ENCODE measurements at places on chromosomes 11 and 22.

GRCh38 chr11:15923183-15923582 lies 433.2 kb downstream of the SOX6 start:
- no peak for DNase-seq

DNA sequence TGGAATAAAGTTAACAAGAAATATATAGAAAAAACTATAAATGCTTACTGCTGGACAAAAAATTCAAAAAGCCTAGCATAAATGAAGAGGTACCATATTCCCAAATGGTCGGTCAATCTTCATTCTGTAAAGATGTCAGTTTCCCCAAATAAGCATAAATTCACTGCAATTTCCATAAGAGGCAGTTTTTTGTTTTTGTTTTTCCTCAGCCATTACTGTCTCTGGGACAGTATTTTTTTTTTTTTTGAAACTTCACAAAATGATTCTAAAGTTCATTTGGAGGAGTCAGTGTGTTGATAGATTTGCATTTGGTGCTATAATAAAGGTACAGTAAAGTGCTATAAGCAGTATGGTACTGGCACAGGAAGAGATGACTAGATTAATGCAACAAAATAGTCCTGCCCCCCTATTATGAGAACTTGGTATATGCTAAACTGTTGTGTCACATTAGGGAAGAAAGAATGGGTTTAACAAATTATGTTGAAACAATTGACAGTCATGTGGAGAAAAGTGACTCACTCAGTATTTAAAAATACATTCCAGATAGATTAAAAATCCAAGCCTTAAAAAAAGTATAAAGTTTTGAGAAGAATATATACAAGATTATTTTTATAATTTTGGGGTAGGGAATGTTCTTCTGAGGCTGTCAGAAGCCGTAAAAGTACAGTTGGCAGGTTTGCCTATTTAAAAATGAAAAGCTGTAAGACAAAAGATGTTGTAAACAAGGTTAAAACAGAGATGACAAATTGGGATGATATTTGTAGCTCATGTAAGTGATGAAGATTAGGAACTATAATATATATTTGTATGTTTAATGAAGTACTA lies 2.6 kb upstream of the FTH1 start:
- no peak for DNase-seq

DNA sequence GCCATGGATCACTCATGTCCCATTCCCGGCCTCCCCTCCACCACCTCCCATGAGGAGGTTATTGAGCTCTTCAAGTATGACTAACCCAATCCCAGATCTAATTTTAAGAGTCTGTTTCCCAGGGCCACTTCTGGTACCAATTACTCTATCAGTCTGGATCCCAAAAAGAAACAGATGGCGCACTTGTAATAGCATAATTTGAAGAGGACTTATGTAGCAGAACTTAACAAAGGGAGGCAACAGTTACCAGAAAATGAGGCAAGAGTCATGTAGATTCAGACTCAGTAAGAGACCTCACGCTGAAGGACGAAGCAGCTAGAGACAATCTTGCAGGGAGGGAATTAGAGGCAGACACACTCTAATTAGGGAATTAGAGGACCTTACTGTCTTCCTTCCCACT lies 46.9 kb downstream of the DDX6 start:
- no peak for DNase-seq

DNA sequence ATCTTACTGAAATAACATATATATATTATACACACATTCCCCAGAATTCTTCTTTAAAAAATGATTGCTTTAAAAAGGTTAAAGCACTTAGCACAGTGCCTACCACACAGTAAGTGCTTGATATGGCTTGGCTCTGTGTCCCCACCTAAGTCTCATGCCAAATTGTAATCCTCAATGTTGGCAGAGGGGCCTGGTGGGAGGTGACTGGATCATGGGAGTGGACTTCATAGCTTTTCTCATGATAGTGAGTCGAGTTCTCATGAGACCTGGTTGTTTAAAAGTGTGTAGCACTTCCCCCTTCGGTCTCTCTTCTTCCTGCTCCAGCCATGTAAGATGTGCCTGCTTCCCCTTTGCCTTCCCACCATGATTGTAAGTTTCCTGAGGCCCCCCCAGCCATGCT lies 6.2 kb downstream of the CRYAB start:
- DNase-seq: no peak

DNA sequence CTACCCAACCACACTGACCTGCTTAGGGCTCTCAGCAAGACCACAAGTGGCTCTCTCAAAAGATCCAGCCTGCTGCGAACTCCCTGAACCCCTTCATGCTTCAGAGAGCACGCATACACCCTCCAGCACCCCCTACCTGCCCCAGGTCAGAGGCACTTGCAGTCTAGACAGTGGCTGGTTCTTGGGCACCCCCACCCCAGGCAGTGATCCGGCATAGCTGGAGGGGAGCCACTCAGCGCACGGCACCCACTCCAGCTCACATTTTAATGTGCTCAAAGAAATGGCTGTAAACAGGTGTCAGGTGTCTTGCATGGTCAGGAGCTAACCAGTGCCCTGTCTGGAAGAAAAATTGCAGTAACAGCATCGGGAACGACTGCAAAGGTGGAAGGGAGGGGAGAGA lies 140.8 kb downstream of the PKNOX2 start:
- DNase-seq: no peak

- DNase-seq: no peak
Observed at GRCh38 chr11:5736396-5736795, at the start of gene OR56B1. Gene OR56B1 (plus strand): TSS chr11:5736448. CDS start chr11:5736517, 69 bp downstream.

GRCh38 chr11:62157603-62158002 lies 32.4 kb upstream of the SCGB1D1 start:
- no peak for DNase-seq

DNA sequence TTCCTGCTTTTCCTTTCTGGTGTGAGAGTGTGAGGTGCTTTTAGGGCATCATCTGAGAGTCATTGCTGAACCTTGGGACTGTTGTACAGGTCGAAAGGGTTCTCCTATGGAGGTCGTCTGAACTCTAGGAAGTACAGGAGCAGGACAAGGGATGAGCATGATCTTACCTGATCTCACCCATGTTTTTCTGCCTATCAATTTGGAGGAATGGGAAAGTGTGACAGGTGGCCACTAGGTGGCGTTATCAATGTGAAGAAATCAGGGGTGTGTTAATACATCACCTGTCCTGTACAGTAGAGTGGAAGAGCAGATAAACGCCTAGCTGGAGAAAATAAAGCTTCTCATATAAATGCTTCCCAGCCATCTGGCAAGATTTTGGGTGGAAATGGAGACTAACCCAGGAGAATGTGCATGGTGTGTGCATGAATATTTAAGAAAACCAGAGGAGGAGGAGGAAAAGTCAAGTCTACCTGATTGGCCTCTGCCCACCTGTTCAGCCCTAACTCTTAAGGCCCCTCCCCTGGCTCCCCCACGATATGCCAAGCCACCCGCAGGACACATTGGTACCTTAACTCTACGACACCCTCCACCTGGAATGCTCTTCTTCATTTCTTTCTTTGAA lies 72.0 kb upstream of the NARS2 start:
- peak; percentile 42 for DNase-seq

DNA sequence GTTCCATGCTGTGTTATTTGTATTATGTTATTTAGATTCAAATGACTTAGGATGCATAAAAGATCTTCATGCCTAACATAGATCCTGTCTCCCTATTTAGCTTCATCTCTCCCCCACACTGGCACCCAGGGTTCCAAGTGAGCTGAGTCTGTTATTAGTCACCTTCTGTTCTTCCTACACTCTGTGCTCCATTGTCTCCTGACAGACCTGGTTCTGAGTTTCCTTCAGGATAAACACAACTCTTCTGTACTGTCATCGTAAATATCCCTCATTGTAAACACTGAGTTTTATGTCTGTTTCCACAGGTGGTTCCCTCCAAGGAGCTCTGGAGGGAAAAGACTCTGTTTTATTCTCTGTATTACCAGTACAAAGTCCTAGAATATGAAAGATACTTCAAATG lies 8.7 kb downstream of the MMP26 start:
- DNase-seq: no peak

GRCh38 chr11:115958089-115959000 lies 454.1 kb upstream of the CADM1 start:
- no peak for DNase-seq

- DNase-seq: no peak
Observed at GRCh38 chr11:93537767-93538261, 5.4 kb downstream of the SMCO4 start.

GRCh38 chr22:24894220-24894975 lies 52.1 kb downstream of the LHFPL7 start:
- DNase-seq: no peak

DNA sequence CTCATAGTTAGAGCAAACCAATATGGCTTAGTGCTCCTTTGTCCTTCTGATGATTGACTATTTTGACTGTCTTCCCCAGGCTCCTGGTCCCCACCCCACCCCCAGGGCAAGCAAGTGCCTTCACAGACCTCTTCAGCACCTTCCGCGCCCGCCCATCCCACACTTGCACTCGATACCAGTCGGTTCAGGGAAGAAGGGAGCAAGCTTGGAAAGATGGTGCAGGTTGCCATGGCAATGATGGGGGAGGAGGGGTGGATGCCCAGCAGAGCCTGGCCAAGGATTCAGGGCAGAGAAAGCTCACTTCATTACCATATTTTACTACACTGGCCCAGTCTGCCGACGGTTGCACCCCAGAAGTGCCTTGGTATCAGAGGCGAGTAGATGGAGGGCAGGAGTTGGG lies 2.2 kb downstream of the TMEM132A start:
- no peak for DNase-seq

DNA sequence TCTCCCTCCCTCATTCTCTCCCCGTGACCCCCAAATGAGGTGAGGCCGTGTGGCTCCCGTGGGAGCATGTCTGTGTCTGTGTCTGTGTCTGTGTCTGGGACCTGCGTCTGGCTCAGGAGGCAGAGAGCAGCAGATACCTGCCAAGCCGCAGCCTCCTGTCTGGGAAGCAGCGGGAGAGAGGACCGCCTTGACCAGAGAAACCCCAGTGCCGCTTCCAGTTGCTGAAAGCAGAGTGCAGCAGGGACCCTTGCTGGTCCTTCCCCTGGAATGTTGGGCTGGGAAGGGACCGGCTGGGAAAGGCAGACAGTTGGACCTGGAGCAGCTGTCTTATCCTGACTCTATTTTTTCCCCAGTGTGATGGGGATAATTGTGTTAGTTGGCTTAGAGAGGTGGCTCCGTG lies 525 bp downstream of the CSDC2 start:
- DNase-seq: no peak

- DNase-seq: no peak
Observed at GRCh38 chr11:76579056-76579751, 91.3 kb downstream of the LRRC32 start.

- DNase-seq: no peak
Observed at GRCh38 chr11:7384691-7385090, 100.6 kb upstream of the OLFML1 start.

DNA sequence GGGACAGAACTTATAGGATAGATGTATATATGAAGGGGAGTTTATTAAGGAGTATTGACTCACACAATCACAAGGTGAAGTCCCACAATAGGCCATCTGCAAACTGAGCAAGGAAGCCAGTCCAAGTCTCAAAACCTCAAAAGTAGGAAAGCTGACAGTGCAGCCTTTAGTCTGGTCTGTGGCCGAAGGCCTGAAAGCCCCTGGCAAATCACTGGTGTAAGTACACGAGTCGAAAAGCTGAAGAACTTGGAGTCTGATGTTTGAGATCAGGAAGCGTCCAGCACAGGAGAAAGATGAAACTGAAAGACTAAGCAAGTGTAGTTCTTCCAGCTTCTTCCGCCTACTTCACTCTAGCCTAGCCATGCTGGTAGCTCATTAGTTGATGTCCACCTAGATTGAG lies 799.6 kb upstream of the ARHGAP42 start:
- no peak for DNase-seq

GRCh38 chr22:40328546-40329456 lies 17.5 kb upstream of the ADSL start:
- no peak for DNase-seq

- DNase-seq: no peak
Observed at GRCh38 chr11:101034076-101034475, 95.5 kb downstream of the PGR start.

GRCh38 chr11:4704790-4705334 lies 278 bp downstream of the MMP26 start:
- DNase-seq: no peak

- no peak for DNase-seq
Observed at GRCh38 chr11:78420796-78421209, 3.2 kb upstream of the GAB2 start.

DNA sequence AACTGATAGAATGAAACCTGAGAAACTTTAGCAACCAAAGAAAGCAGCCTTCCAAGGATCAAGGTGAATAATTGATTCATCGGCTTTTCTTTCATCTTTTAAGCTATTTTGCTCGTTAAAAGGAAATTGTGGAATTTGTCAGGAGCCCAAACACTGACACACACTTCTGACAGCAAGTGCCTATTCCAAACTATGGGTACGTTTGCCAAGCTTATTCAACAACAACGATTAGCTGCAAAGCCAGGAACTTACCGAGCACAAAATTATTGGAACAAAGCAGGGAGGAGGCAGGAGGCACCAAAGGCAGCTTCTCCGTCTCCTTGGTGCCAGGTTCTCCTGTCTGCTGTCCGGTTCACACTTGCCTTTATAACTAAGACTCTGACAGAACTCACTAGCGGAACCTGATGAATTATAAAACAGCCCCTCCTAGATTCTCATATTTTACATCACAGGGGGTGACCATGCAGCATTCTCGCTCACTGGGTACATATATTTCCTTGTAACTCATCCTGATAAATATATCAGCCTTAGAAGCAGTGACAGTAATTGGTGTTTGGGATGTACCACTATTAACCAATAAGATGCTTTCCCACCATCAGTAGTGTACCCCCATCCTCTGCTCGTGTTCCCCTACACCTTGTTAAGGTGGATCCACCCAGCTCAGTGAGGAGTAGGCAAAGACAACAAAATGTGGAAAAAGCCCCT lies 395.9 kb upstream of the CCDC90B start:
- no peak for DNase-seq

DNA sequence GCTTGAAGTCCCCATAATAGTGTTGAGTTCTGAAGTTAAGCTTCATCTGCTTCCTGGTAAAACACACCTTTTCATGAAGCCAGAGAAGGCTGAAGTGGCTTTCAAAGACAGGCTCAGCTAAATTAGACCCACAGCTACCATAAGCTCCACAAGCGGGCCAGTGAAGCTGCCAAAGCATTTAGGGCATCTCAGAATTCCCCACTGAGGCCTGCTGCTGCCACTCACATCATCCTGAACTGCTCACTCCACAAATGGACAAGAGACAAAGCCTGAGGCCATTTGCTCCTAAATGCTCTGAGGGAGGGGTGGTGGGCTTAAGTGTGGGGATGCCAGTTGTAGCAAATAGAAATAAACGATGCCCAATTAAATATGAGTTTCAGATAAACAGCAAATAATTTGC lies 14.6 kb downstream of the CCDC83 start:
- DNase-seq: no peak

- DNase-seq: no peak
Observed at GRCh38 chr22:40107851-40108378, 69.8 kb upstream of the TNRC6B start.

- no peak for DNase-seq
Observed at GRCh38 chr22:24741357-24741756, 33.2 kb downstream of the PIWIL3 start.

Measured in naive thymus-derived CD8-positive, alpha-beta T cell (primary cell).